ENCODE measurements at places on chromosomes 5 and 9. TPM values are rescaled to one million over a fixed set of nuclear protein-coding genes. Genes with fewer than 3 reads are reported as not detected.
A peak's percentile ranks its signal among the peaks of the same experiment; 100 is the strongest.

CA9 gene
- total RNA-seq, result 38.2 TPM

FCN1 gene
- total RNA-seq, result not detected

DNA sequence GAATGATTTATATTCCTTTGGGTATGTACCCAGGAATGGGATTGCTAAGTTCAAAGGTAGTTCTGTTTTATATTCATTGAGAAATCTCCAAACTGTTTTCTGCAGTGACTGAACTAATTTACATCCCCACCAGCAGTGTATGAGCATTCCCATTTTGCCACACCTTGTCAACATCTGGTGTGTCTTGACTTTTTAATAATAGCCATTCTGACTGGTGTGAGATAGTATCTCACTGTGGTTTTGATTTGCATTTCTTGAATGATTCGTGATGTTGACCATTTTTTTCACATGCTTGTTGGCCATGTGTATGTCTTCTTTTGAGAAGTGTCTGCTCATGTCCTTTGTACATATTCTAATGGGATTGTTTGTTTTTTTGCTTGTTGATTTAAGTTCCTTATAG lies 421.5 kb downstream of the KIAA0825 start:
- peak; percentile 25 for DNase-seq

GRCh38 chr9:127417131-127418036 lies 6.8 kb upstream of the ZNF79 start:
- DNase-seq, result peak; percentile 99

DNA sequence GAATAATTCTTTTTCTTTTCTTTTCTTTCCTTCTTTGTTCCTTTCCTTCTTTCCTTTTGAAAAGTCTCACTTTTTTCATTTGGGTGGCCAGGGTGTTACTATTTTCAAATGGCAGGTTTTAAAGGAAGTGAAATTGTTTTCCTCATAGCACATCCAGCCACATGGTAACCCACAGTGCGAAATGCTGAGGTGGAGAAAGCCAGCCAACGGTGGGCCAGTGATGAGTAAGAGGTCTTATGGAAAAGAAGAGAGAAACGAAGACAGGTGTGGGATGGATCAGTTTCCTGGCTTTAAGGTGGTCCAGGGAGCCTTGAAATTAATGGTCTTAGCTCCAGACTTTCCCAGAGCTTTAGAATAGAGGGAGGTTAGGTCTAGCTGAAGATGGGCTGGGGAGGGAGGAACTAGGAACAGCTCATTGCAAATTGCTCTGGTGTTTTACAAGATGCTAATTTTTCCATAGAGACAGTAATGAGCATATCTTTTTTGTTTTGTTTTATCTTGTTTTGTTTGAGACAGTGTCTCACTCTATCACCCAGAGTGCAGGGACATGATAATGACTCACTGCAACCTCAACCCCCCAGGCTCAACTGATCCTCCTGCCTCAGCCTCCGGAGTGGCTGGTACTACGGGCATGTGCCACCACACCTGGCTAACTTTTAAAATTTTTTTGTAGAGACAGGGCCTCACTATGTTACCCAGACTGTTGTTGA lies 17.8 kb downstream of the ITK start:
- no peak for DNase-seq

DNA sequence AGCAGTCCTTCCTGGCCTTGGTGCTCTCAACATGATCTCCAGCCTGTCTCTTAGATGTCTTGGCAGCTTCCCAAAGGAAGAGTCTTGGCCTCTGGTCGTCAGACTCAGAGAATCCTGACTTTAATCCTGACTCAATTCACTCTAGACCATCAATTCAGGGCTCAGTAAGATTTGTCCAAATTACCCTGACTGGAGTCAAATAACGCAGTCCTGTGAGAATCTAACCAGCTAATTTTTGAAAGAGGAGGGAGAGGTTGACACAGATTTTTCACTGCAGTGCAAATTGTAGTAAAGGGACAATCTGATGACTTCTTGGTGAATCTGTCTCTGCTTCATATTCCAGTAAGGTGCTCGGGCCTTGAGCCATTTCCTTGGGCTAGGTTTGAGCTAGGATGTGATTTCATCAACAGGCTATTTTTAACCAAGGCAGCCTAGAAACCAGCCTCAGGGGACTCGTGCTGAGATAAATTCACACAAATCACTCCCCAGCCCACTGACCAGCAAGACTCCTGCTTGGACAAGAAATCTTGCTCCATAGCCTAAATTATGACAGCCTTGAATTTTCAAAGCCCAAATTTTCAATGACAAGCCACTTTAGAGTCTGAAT lies 257.4 kb downstream of the ENC1 start:
- DNase-seq, result peak; percentile 90

GRCh38 chr9:6739218-6739617 lies 18.6 kb upstream of the KDM4C start:
- peak; percentile 52 for DNase-seq

DNA sequence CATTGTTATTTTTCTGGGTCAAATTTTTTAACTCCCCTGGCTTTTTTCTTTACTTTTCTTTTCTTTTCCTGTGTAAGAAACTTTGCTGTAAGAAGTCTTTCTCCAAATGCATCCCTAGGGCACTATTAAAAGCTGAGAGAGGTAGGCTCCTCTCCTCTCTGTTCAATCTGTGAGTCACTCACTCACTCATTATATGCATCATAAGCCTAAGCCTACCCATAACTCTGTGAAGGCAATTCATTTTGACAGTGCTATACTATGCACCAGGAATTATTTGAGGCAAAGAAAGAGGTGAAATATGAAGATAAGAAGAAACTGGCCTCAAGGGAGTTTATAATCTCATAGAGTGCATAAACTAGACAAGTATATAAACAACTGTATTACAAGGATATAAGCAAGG lies 67.9 kb upstream of the PRR16 start:
- DNase-seq, result peak; percentile 73

DNA sequence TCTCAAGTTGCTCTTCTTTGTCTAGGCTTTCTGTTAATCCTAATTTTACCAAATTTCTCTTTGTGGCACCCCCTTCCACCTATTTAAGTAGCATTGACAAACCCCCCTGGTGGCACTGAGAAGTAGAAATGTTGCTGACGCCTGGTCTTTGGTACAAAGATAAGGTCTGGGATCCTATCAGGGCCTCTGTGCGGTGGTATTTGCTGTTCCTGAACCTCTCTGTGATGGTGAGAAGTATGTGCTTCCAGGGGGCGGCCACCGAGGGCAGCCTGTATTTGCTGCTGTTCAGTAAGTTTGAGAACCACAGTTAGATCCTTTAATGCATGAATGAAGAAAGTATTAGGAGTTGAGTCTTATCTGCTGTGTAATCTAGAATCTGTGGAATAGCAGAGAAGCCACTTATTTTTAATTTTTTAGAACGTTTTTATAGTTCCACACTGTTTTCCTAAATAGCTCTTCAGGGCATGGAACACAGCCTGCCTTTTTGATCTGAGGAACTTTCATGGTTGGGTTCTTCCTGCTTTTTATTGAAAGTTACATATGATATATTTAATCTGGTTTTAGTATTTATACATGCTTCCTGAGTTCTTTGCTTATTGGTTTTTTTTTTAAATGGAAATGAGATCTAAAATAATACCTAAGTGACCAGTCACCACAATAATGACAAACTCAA lies 124.2 kb downstream of the TRIO start:
- DNase-seq, result peak; percentile 79

DNA sequence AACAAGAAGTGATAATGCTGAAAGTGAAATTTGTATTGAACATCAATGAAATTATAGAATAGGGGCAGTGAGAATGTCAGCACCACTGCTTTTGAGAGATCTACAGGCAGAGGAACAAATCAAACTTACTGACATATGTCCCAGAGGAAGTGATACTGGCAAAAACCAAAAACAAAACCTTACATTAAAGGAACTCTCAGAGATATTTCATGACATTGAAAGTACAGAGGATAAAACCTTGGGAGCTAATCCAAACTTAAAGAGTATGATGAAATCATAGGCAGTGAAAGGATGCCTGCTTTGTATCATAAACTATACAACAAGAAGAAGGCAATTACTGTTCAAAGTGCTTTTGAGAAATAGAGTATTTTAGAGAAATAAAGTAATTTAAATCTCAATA lies 90.4 kb upstream of the SV2C start:
- no peak for DNase-seq

CARTPT gene
- not detected for total RNA-seq

- DNase-seq, result peak; percentile 20
These were observed 99.7 kb downstream of the GOLPH3 start for GRCh38 chr5:32074401-32074800.

- no peak for DNase-seq
These were observed 389.2 kb upstream of the FTMT start for GRCh38 chr5:121462441-121462840.

CDH9 gene
- not detected for total RNA-seq

DNA sequence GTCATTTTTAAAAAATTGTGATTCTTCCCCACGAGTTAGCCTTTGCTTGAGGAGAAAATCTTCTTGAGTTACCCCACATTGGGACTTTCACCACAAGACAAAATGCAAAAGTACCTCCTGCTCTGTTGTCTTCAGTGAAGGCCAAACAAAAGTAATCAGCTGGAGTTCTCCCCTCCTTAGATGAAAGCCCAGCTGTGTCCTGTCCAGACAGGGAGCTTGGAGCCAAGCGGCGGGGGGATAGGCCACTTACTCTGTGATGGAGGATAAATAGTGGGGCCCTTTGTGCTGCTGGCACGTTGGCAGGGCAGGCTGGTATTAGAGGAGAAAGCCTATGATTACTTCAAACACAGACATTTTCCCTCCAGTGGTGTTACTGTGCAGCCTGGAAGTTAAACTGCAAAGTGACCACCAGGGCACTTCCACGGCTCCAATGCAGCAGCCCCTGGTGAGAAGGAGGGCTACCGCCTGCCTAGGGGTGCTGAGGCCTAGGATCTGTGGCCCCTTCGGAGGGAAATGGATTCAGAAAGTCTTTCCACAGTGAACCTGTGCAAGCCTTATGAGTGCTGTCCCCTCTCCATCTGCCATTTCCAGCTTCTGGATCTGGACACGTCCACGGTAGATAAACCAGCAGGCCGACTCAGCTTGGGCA lies 155.0 kb downstream of the TMEM167A start:
- DNase-seq, result no peak

GRCh38 chr9:113454914-113455761 lies 8.4 kb upstream of the RGS3 start:
- DNase-seq, result peak; percentile 88

DNA sequence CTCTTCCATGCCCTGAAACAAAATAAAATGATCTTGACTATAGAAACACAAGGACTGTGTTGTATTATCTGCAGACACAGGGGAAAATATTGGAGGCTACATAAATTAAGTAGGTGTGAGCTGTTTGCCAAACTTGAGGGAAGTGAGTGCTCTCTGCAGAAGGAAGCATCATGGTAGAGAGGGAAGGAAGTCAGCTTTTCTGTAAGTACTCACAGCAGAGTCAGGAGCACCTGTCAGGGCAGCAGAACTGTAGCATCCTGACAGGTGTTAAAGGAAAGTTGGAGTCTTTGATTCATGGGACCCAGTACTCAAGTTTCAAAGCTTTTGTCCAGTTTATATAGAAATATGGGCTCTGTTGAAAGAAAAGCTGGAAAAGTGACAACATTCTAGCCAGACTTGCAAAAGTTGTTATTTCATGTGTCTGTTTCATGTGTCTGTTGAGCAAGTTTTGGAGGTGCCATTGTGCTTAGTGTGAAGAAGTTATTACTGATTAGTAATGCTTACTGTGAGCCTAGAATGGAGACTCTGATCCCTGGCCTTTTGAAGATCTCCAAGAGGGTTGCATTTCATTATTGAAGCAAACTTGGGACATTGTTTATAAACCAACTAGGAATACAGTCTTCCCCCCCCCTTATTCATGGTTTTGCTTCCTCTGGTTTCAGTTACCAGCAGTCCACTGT lies 194.7 kb downstream of the SPATA31D1 start:
- DNase-seq, result no peak

DNA sequence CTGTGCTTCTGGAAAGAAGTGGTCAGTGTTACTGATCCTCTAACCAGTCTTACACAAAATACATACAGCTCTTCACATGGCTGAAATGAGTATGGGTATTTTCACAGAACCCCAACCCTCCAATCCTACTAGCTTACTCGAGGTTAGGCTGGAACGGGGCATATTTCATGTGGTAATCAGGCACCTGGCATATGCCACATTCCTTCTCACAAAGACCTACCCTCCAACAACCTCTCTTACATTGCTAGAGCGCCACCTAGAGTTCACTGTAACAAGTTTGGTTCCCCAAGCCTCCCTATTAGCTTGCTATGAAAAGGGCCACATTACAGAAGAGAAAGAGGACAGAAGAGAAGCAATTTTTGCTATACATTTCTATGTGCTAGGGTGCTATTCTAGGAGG lies 597.3 kb downstream of the PRELID2 start:
- peak; percentile 48 for DNase-seq

GRCh38 chr5:176151281-176151680 lies 86.9 kb upstream of the SIMC1 start:
- DNase-seq, result no peak

NR6A1 gene
- 1.4 TPM for total RNA-seq

DNA sequence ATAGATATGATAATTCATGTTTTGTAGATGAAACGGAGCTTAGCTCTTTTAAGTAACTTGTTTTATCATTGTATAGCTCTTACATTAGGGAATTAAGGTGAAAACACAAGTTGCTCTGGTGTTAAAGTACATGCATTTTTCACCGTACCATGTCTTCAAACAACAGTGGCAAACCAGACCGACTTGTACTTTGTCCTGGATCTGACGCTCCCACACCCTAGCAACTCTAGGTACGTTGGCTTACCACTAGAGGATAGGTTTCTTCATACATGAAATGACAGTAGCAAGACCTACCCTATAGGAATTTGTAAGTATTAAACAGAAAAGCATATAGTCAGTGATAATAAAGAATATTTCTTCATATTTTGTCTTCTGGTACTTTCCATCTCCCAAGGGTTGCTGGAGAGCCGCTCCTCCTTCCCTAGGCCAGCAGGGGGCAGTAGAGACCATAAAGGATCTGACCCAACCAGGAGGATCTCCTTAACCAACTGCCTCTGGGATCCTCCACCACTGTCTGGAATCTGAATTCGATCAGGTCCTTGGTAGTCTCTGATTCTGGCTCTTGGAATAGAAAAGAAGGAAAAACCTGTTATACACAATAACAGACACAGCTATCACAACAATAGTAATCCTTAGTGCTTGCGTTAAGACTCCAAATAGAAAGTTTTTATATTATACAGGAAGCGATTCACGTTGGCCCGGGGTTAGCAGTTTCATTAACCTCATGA lies 136.7 kb downstream of the CAVIN4 start:
- DNase-seq, result peak; percentile 51

DNA sequence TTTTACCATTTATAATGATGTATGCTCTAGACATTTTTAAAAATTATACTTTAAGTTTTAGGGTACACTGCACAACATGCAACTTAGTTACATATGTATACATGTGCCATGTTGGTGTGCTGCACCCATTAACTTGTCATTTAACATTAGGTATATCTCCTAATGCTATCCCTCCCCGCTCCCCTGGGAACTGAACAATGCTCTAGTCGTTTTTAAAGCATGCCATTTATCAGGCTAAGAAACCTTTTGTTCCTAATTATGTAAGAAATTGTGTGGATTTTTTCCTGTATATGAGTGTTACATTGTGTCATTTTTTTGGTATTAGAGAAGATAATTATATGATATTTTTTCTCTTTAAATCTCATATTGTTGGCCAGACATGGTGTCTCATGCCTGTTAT lies 72.8 kb upstream of the SGCD start:
- DNase-seq, result no peak

Measured in M059J (cell line).